Gastrocnemius medialis (tissue), 4 donors: ENCODE measurements at places on chromosomes 11 and 22.

DNA sequence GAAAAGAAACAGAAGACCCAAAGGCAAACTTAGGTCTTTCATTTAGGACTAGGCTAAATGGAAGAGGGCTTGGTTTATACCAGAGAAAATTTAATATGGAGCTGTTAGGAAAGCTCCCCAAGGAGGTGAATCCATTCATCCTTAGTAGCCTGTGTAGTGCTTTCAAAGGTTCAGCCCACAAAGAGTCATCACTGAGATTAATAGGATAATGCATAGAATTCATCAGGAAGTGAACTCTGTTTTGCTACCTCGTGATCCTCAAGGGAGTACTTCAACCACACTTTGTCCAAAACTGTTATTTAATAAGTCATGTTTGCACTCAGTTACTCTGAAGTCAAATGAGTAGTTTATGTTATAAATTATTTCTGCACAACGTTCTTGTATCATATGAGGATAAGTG lies 43.3 kb upstream of the MMP7 start:
- H3K4me3 ChIP-seq, result no peak overlapping the region
- no peaks in the 10 kb centered on the region for H3K27me3 ChIP-seq
- H3K4me1 ChIP-seq, result no peaks in the 10 kb centered on the region
- H3K36me3 ChIP-seq, result no peaks in the 10 kb centered on the region
- H3K27ac ChIP-seq, result no peak overlapping the region

DNA sequence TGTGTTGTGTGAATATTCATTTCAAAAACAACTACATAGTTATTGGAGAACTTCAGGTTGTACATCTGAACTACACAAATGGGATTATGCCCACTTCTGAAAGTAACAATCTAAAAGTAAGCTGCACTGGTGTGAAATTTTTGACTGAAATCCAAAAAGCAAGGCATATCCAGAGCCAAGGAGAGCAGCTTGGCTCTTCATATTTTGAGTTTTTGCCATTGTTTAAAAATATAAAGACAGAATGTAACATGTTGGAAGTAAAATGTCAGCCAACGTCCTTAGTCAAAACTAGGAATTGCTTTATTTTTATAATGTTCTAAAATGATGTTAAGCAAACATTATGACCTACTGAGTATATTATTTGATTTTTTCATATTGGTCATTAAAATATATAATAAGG lies 45.8 kb upstream of the NOX4 start:
- no peaks in the 10 kb centered on the region for H3K4me1 ChIP-seq
- H3K27me3 ChIP-seq, result no peaks in the 10 kb centered on the region
- H3K36me3 ChIP-seq, result no peaks in the 10 kb centered on the region
- H3K27ac ChIP-seq, result no peak overlapping the region
- no peak overlapping the region for H3K4me3 ChIP-seq
- DNase-seq, result no peak

GRCh38 chr11:82701847-82702520 lies 31.7 kb downstream of the FAM181B start:
- H3K4me1 ChIP-seq, result no peaks in the 10 kb centered on the region
- no peak for DNase-seq
- no peaks in the 10 kb centered on the region for H3K27me3 ChIP-seq
- no peak overlapping the region for H3K27ac ChIP-seq

- H3K36me3 ChIP-seq, result no peaks in the 10 kb centered on the region
- H3K27me3 ChIP-seq, result no peaks in the 10 kb centered on the region
- no peak for DNase-seq
- no peak overlapping the region for H3K27ac ChIP-seq
- H3K4me3 ChIP-seq, result no peak overlapping the region
Measured at GRCh38 chr11:111782109-111782741, 16.0 kb upstream of the PPP2R1B start.

DNA sequence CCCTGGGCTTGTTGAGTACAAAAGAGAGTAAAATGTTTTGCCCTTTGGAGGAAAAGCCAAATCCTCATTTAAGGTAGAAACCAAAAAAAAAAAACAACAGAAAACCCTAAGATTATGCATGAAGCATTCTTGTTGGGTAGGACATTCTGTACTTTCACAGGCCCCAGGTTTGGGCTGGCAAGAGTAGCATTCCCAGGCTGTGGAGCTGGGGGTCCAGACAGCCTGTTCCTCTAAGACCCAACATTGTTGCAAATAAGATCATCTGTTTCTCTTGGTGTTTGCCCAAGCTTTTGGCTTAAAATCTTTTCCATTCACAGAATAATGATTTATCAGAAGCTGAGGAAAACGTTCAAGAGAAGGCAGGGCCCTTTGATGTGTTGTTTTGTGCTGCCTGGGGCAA lies 123.8 kb downstream of the MICAL2 start:
- no peak overlapping the region for H3K4me3 ChIP-seq
- H3K36me3 ChIP-seq, result no peaks in the 10 kb centered on the region
- peaks cover 9% of the 10 kb centered on the region for H3K4me1 ChIP-seq
- peak overlapping the region; percentile 92 for H3K27ac ChIP-seq

DNA sequence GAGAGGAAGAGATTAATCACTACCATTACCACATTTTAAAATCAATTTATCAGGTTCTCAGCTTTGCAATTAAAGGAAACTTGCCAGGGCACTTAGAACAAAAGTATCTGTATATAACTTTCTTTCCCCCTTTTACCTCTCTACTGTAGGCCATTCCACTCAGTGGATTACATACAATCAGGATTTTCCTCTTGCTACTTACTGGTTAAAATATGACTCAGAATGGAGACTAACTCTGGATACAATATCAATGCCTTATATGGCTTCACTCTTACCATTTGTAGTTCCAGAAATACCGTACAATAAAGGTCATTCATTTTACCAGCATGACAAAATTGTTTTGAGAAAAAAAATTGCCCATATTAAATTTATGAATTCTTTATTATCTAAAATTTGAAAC lies 706.8 kb downstream of the KCNA4 start:
- H3K4me1 ChIP-seq, result no peaks in the 10 kb centered on the region
- no peak overlapping the region for H3K27ac ChIP-seq
- H3K27me3 ChIP-seq, result no peaks in the 10 kb centered on the region
- no peak for DNase-seq
- no peaks in the 10 kb centered on the region for H3K36me3 ChIP-seq
- H3K4me3 ChIP-seq, result no peak overlapping the region

DNA sequence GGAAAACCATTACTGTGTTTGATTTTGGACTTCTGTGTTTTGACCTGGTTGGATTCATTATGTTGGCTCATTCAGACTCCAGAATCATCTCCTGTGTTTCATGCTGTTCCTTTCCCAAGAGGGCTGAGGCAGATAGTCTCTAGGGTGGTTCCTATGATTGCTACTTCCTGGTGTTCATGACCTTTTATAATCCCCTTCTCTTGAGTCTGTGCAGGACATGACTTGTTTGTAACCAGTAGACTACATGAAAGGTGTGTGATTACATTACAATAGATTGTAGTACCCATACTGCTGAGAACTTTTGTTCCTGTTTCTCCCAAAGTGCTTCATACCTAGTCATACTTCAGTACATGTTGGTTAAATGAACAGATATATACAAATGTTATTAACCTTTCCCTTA lies 700.6 kb downstream of the METTL15 start:
- H3K4me3 ChIP-seq, result no peak overlapping the region
- H3K4me1 ChIP-seq, result no peaks in the 10 kb centered on the region
- H3K27me3 ChIP-seq, result no peaks in the 10 kb centered on the region
- no peak overlapping the region for H3K27ac ChIP-seq
- DNase-seq, result no peak

- DNase-seq, result no peak
- no peak overlapping the region for H3K4me3 ChIP-seq
- no peaks in the 10 kb centered on the region for H3K27me3 ChIP-seq
- no peak overlapping the region for H3K27ac ChIP-seq
- H3K36me3 ChIP-seq, result no peaks in the 10 kb centered on the region
Measured at GRCh38 chr11:111528557-111528956, 12.0 kb upstream of the LAYN start.

GRCh38 chr11:58575377-58576020 lies at the start of gene LPXN:
Gene LPXN, minus strand, starts transcription at chr11:58575856. Its CDS starts 84 bp downstream, at chr11:58575772.
- peaks cover 45% of the 10 kb centered on the region for H3K4me1 ChIP-seq
- H3K27ac ChIP-seq, result peak within 1 kb of the TSS; percentile 100

GRCh38 chr11:3134651-3135480 lies 30.2 kb downstream of the OSBPL5 start:
- no peak overlapping the region for H3K27ac ChIP-seq
- no peaks in the 10 kb centered on the region for H3K27me3 ChIP-seq
- DNase-seq, result no peak
- H3K4me3 ChIP-seq, result no peak overlapping the region
- no peaks in the 10 kb centered on the region for H3K4me1 ChIP-seq

GRCh38 chr11:87063982-87064381 lies 26.2 kb downstream of the TMEM135 start:
- H3K27ac ChIP-seq, result no peak overlapping the region
- no peaks in the 10 kb centered on the region for H3K4me1 ChIP-seq
- no peak for DNase-seq

DNA sequence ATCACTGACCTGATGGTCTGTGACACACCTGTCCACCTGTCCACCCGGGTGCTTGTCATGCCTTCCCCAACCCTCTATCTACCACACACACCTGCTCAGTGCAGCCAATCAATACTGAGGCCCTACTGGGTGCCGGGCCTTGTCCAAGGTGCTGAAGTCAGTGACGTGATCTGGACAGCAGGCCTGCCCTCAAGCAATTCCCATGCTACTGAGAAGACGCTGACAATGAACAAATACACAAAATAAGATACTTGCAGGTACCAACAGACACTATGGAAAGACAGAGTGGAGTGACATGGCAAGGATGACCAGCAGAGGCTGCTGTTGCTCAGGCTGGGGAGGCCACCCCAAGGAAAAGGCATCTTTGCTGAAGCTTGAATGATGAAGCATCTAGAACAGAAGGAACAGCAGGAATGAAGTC lies 21.2 kb downstream of the PLAAT3 start:
- H3K36me3 ChIP-seq, result no peaks in the 10 kb centered on the region
- no peak for DNase-seq

DNA sequence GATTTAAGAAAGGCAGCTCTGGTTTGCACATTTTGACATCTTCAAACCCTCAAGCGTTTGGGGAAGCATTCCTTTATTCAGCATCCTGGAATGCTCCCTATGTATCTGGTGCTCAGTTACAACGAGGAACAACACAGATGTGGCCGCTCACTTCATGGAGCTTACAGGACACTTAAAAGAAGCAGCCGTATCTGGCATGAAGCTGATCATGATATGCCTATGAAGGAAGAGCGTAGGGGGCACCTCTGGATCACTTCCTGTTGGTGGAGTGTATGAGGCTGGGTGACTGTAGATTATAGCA lies 72.3 kb upstream of the TP53I11 start:
- DNase-seq, result no peak
- H3K4me1 ChIP-seq, result peaks cover 32% of the 10 kb centered on the region
- no peaks in the 10 kb centered on the region for H3K36me3 ChIP-seq
- H3K27me3 ChIP-seq, result no peaks in the 10 kb centered on the region
- H3K27ac ChIP-seq, result peak overlapping the region; percentile 70

GRCh38 chr22:39392341-39392948 lies 7.1 kb upstream of the TAB1 start:
- no peak for DNase-seq
- peaks cover 3% of the 10 kb centered on the region for H3K27me3 ChIP-seq
- H3K4me3 ChIP-seq, result no peak overlapping the region
- H3K4me1 ChIP-seq, result peaks cover 5% of the 10 kb centered on the region

- peaks cover 26% of the 10 kb centered on the region for H3K4me1 ChIP-seq
- no peak overlapping the region for H3K4me3 ChIP-seq
- peak overlapping the region; percentile 63 for H3K27ac ChIP-seq
- DNase-seq, result no peak
Measured at GRCh38 chr22:29092243-29092642, 19.4 kb downstream of the KREMEN1 start.

- peaks cover 22% of the 10 kb centered on the region for H3K27me3 ChIP-seq
- no peak overlapping the region for H3K4me3 ChIP-seq
- no peak for DNase-seq
- H3K4me1 ChIP-seq, result no peaks in the 10 kb centered on the region
- no peaks in the 10 kb centered on the region for H3K36me3 ChIP-seq
- no peak overlapping the region for H3K27ac ChIP-seq
Measured at GRCh38 chr22:37065180-37065579, 13.6 kb downstream of the KCTD17 start.

GRCh38 chr22:43308060-43308830 lies 34.9 kb downstream of the SCUBE1 start:
- no peaks in the 10 kb centered on the region for H3K4me1 ChIP-seq
- H3K27ac ChIP-seq, result no peak overlapping the region

GRCh38 chr11:46293641-46294103 lies 16.2 kb downstream of the CREB3L1 start:
- no peaks in the 10 kb centered on the region for H3K27me3 ChIP-seq
- no peaks in the 10 kb centered on the region for H3K36me3 ChIP-seq
- no peak for DNase-seq
- H3K27ac ChIP-seq, result no peak overlapping the region
- peaks cover 15% of the 10 kb centered on the region for H3K4me1 ChIP-seq
- H3K4me3 ChIP-seq, result no peak overlapping the region

DNA sequence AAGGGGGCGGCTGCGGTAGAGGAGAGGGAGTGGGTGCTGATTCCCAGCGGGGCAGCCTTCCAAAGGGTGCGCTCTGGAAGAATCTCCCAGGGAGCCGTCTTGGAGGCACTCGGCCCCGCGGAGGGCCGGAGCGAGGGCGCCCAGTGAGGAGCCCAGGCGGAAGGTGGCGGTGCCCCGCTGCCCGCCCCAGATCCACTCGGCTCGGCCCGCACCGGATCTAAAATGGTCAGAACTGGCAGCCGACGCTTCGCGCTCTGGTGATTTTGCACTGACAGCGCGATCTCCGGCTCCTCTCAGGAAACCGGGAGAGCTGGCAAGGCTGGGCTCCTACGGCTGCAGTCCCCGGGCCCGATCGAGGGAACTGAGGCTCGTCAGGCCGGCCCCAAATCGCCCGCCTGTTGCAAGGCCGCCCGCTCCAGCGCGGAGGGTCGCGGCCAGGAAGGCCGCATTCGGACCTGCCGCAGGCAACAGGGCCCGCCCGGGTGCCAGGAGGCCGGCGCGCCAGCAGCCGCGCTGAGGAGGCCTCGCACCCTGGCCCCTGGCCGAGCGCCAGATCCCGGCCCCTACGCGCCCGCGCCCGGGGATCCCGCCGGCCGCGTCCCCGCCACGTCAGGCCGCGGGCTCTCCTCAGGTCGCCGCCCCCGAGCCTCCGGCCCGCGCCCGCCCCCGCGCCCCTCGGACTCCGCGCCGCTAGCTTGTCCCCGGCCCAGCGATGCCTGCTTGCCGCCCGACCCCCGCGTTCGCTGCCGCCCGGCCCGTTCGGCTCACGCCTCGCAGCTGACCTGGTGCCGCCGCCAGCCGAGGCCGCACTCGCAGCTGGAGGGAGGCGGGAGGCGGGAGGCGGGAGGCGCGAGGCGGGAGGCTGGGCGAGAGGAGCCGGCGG lies at the start of gene KLHL22:
TSS of gene KLHL22 (minus strand) at position 818 of the 883 bp plus-strand sequence. CDS start 6,584 bp downstream, outside the sequence.
- H3K4me3 ChIP-seq, result peak within 1 kb of the TSS; percentile 73
- peak within 1 kb of the TSS; percentile 92 for H3K27ac ChIP-seq
- H3K27me3 ChIP-seq, result no peaks in the 10 kb centered on the region
- DNase-seq, result no peak
- H3K36me3 ChIP-seq, result no peaks in the 10 kb centered on the region

- no peak overlapping the region for H3K27ac ChIP-seq
- H3K4me3 ChIP-seq, result no peak overlapping the region
- no peaks in the 10 kb centered on the region for H3K4me1 ChIP-seq
- H3K36me3 ChIP-seq, result no peaks in the 10 kb centered on the region
Measured at GRCh38 chr11:134139873-134140331, 71.0 kb downstream of the JAM3 start.
